Thymus (tissue), 14 donors: ENCODE measurements at places on chromosomes 16 and 17.

DNA sequence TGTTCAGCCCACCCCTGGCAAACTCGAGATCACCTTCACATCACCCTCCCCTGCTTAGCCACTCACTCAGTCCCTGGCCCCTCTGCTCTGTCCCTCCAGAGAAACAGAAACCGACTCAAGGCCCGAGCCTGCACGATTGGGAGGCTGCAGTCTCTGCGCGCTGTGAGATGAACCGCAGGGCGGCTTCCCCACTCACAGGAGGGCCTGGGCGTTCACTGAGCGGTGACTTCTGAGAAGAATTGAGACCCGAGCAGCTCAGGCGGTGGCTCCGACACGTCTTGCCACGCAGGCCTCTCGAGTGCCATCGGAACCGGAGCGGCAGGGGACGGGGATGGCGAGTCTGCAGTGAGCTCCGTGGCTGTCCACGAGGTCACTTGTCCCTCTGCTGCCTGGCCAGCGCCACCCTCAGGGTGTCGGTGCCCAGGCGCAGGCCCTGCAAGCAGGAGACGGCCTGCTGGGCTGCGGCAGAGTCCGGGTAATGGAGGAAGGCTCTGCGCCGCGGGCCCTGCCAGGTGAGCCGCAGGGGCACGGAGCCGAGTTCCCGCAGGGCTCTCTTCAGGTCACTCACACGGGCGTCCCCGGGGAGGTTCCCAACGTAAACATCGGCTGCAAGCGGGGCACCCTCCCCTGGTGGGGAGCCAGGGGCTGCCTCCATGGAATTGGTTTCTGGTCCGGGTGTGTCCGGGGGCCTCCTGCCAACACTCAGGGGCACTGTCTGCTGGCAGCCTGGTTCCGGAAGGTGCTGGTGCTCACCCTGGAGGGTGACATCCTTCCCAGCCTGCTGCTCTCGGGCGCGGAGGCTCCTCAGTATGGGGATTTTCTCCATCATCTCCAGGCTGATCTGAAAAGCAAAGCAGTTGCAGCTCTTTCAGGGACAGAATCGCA, 21.6 kb downstream of the FOXF1 start:
- no peaks in the 10 kb centered on the region for H3K27me3 ChIP-seq
- H3K36me3 ChIP-seq, result no peaks in the 10 kb centered on the region
- H3K4me3 ChIP-seq, result no peak overlapping the region
- DNase-seq, result no peak
- no peak overlapping the region for H3K27ac ChIP-seq

GRCh38 chr17:29046473-29046839, 3.5 kb downstream of the PIPOX start:
- H3K4me1 ChIP-seq, result peaks cover 19% of the 10 kb centered on the region
- H3K27me3 ChIP-seq, result no peaks in the 10 kb centered on the region
- no peak overlapping the region for H3K4me3 ChIP-seq
- H3K27ac ChIP-seq, result no peak overlapping the region

GRCh38 chr17:43416998-43417890, 18.5 kb downstream of the ARL4D start:
- DNase-seq, result no peak
- H3K4me3 ChIP-seq, result no peak overlapping the region
- H3K27me3 ChIP-seq, result no peaks in the 10 kb centered on the region
- peaks cover 2% of the 10 kb centered on the region for H3K4me1 ChIP-seq

- no peak overlapping the region for H3K27ac ChIP-seq
- H3K4me3 ChIP-seq, result no peak overlapping the region
- peaks cover 3% of the 10 kb centered on the region for H3K27me3 ChIP-seq
- DNase-seq, result no peak
Measured at GRCh38 chr17:31398381-31399311, 7.2 kb downstream of the RAB11FIP4 start.

- H3K36me3 ChIP-seq, result no peaks in the 10 kb centered on the region
- no peak for DNase-seq
- H3K4me3 ChIP-seq, result no peak overlapping the region
- H3K4me1 ChIP-seq, result no peaks in the 10 kb centered on the region
Measured at GRCh38 chr17:27269974-27270373, 23.9 kb upstream of the WSB1 start.

DNA sequence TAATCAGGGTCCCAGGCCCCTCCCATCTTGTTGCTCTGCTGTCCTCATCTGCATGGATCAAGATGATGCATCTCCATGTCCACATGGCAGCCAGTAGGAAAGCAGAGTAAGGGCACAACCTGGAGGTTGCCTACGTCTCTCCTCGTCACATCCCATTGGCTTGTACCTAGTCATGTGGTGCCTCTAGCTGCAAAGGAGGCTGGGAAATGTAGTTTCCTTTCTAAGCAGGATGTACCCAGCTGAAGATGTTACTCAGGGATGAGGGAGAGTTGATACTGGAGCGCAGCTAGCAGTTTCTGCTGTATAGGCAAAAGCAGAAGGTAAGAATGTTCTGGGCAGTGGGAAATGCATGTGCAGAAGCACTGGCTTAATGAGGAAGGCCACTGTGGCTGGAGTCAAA, 20.8 kb downstream of the ABCC1 start:
- no peak overlapping the region for H3K27ac ChIP-seq
- DNase-seq, result no peak
- no peak overlapping the region for H3K4me3 ChIP-seq
- H3K36me3 ChIP-seq, result peaks cover 31% of the 10 kb centered on the region
- no peaks in the 10 kb centered on the region for H3K4me1 ChIP-seq

DNA sequence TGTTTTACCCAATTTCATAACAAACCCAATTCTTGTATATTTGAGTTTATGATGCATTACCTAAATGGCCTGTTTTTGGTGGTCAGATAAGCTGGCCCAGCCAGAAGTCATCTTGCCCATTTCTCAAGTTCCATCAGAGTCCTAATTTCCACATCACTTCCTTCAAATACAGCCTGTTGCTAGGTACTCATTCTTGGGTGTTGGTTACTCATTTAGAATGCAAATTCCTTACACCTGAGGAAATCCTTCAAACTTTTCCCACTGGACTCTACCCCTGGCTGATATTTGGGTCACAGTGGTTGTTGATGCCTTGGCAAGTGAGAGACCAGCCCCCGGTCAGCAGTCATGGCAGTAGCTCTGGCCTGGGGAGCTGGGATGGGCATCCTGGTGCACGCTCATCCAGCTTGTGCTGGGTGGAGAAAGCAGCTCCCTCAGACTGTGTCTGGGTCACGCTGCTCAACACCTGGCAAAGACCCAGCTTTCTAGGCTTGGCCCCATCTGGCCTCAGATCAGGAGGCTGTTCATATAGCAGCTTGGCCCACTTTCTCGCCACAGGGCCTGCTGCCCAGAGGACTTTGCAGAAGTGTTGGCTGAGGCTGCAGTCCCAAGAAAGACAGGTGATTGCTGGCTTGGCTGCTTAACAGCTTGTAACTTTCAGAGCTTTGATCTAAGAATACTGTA, 25.8 kb downstream of the WSB1 start:
- H3K36me3 ChIP-seq, result peaks cover 20% of the 10 kb centered on the region
- no peak overlapping the region for H3K4me3 ChIP-seq
- H3K27me3 ChIP-seq, result no peaks in the 10 kb centered on the region
- H3K27ac ChIP-seq, result no peak overlapping the region
- no peak for DNase-seq

- H3K27me3 ChIP-seq, result peaks cover 6% of the 10 kb centered on the region
- no peak for DNase-seq
- no peaks in the 10 kb centered on the region for H3K36me3 ChIP-seq
- no peaks in the 10 kb centered on the region for H3K4me1 ChIP-seq
- H3K27ac ChIP-seq, result no peak overlapping the region
- no peak overlapping the region for H3K4me3 ChIP-seq
Measured at GRCh38 chr16:86471896-86472295, 38.4 kb upstream of the FOXF1 start.

DNA sequence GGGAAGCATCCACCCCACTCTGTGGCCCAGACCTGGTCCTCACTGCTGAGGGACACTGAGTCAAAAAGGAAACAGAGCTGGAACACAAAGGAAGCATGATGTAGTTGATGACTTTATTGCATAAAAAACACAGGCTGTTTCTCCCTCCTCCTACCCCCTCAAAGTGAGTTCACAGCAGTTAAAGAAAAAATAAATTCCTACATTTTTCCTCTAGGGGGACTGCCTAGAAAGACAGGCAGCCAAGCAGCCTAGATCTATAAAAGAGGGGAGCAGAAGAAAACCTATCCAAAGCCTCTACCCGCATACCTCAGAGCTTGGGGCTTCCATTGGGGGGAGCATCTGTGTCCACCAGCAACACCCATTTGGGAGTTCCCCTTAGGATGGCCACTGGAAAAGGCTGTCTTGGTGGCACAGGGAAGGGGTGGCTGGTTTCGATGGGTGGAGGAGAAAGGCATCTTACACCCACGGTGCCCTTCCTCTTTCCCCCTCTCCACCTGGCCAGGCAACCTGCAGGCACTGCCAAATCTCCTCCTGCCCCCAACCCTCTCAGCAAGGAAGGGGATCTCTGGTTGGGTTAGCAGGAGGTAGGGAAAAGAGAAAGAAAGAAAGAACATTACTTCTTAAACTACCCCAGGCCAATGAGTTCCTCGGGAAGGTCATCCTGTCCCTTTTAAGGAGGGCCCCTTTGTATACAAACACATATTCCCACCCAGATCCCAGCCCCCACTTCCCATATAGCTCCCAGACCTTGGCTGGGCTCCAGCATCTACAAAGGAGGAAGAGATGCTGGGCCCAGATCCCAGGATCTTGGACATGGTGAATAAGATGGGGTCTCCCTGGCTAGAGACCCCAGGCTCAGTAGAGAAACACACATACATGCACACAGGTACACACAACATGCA, 4.0 kb upstream of the SCRN2 start:
- no peak overlapping the region for H3K27ac ChIP-seq
- H3K4me1 ChIP-seq, result peaks cover 11% of the 10 kb centered on the region
- no peak for DNase-seq
- no peak overlapping the region for H3K4me3 ChIP-seq

DNA sequence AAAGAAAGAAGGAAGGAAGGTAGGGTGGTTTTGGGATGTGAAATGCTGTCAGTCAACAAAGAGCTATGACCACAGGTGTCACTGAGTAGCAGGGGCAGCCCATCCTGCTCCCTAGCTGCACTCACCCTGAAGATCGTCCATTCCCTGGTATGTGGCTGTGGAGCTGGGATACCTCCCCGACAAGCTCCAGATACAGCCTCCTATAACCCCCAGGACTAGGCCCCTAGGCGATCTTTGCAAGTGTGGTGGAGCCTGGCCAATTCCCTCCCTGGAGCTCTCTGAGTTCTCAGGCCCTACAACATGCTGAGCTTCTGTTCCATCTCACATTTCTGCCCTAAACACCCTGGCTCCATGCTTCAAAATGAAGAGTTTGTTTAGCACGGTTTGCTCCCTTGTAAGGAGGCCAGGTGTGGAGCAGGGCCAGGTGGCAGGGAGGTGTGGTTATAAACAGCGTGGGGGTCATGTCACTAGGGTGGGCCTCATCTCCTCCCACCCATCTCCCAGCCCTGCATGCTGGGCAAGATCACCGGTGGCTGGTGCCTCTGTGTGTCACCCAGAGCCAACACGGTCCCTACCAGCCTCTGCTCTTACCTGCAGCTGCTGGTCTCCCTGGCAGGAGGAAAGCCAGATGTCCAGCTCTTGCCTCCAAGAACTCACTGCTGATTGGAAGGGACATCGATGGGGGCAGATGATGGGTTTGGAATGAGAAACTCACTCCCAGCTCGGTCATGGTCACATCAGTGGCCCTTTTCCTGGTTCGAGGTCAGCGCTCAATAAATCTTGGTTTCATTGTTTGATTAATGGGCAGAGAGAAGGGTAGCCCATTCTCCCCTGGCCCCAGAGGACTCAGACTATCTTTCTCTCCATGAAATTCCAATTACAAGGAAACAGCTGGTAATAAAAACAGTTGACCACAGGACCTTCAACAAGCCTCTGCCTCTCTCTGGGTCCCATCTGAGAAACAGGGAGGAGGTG, 511.0 kb upstream of the CDH5 start:
- no peak overlapping the region for H3K27ac ChIP-seq
- H3K4me1 ChIP-seq, result no peaks in the 10 kb centered on the region
- H3K4me3 ChIP-seq, result no peak overlapping the region

- no peaks in the 10 kb centered on the region for H3K27me3 ChIP-seq
- H3K36me3 ChIP-seq, result no peaks in the 10 kb centered on the region
- peak overlapping the region; percentile 80 for H3K4me3 ChIP-seq
- H3K4me1 ChIP-seq, result peaks cover 18% of the 10 kb centered on the region
- H3K27ac ChIP-seq, result peak overlapping the region; percentile 92
- DNase-seq, result peak; percentile 24
Measured at GRCh38 chr17:60392845-60393702, 1.1 kb upstream of the USP32 start.

GRCh38 chr16:12680531-12680930, 123.2 kb downstream of the CPPED1 start:
- H3K27ac ChIP-seq, result no peak overlapping the region
- H3K36me3 ChIP-seq, result no peaks in the 10 kb centered on the region
- H3K27me3 ChIP-seq, result no peaks in the 10 kb centered on the region
- H3K4me1 ChIP-seq, result no peaks in the 10 kb centered on the region

DNA sequence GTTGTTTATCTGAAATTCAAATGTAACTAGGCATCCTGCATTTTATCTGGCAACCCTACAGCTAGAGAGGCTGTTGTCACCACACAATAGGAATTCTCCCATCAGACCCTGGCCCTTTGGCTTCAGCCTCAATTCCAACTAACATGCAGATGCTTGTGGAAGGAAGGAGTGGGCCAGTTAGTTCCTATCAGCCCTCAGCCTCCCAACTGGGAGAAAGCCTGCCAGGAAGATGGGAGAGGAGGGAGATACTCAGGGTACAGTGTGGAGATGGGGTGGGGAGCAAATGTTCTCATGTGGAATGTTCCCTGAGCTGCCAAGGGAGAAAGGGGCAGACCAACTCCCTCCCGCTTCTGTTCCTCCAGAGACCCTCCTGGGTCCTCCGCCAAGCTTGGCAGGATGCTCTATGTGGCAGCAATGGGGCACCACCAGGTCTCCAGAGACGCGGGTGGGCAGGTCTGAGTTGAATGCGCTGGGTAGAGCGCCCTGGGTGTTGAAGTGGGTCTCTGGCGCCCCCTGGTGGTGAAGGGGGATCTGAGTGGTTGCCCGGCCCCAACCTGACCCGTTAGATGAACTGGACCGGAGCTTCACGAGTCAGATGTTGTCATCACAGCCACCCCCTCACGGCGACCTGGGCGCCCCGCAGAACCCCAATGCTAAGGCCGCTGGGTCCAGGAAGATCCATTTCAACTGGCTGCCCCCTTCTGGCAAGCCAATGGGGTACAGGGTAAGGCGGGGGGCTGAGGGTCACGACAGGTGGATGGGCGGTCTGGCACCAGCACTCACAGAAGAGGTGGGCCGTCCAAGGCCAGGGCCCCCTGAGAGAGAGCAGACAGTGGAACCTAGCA, 15.2 kb downstream of the GALK1 start:
- peaks cover 20% of the 10 kb centered on the region for H3K4me1 ChIP-seq
- H3K27ac ChIP-seq, result no peak overlapping the region
- DNase-seq, result peak; percentile 87
- peaks cover 15% of the 10 kb centered on the region for H3K27me3 ChIP-seq

GRCh38 chr16:27761816-27762215, 211.9 kb downstream of the KATNIP start:
- H3K4me3 ChIP-seq, result no peak overlapping the region
- H3K4me1 ChIP-seq, result no peaks in the 10 kb centered on the region
- H3K36me3 ChIP-seq, result no peaks in the 10 kb centered on the region

- DNase-seq, result no peak
- no peaks in the 10 kb centered on the region for H3K27me3 ChIP-seq
- H3K4me3 ChIP-seq, result no peak overlapping the region
- H3K36me3 ChIP-seq, result no peaks in the 10 kb centered on the region
- no peaks in the 10 kb centered on the region for H3K4me1 ChIP-seq
Measured at GRCh38 chr16:17518441-17518840, 47.7 kb upstream of the XYLT1 start.

- H3K27ac ChIP-seq, result no peak overlapping the region
- H3K4me3 ChIP-seq, result no peak overlapping the region
- no peaks in the 10 kb centered on the region for H3K4me1 ChIP-seq
- H3K36me3 ChIP-seq, result no peaks in the 10 kb centered on the region
- DNase-seq, result no peak
Measured at GRCh38 chr17:31724026-31724425, 135.0 kb downstream of the COPRS start.
